Esophagus muscularis mucosa (tissue), 4 donors: ENCODE measurements at places on chromosomes 2 and 18. TPM values are rescaled to one million over a fixed set of nuclear protein-coding genes. Genes with fewer than 3 reads are reported as not detected.
A peak's percentile ranks its signal among the peaks of the same experiment; 100 is the strongest.

DNA sequence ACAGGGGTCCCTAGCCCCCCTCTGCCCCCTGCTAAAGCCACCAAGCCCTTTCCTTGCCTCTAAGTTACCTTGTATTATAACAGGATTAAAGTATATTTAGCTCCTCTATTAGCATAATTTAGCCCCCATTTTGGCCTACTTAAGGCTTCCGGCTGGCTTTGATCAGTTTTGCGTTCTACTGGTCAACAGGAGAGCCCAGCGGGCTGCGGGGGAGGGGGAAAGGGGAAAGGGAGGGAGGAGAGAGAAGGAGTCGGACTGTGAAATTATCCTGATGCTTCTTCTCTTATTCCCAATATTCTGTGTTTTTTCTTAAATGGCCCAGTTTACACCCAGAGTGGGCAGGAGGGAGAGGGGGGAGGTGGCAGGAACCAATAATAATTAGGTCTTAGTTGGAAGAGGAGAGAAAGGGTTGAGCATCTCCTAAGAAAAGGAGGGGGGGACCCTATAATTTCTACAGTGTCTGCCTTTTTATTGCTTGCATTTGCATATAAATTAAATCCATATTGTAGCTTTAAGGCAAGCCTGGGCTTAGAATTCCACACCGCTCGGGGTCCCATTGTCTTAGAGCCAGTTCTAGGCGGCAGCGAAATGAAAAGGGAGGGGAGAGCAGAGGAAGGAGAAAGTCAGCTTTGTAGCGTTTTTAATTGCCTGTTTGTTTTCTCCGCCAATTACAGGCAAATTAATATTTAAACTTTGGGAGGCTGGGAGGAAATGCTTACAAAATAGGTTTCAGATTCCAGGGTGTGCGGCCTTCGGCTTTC lies 39.6 kb downstream of the EN1 start:
- no peaks in the 10 kb centered on the region for H3K27me3 ChIP-seq
- H3K27ac ChIP-seq = no peak overlapping the region
- peak overlapping the region; percentile 9 for H3K4me3 ChIP-seq
- H3K4me1 ChIP-seq = no peaks in the 10 kb centered on the region
- H3K36me3 ChIP-seq = no peaks in the 10 kb centered on the region

DNA sequence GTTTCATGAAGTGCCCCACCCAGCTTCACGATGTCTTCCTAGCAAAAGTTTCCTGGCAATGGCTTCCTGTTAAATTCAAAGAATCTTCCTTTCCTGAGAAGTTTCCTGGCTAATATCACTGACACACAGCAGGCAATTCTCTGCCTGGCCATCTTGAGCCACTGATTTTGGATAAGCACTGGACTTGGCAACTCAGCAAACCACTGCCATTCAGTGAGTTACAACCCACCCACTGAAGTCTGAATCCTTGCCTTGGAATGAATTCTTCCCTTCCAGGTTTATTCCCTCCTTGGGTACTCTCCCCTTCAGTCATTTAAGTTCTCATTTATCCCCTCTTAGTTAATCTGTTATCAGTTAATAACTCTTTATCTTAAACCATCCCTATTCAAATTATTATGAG lies 426.0 kb downstream of the MBD2 start:
- H3K36me3 ChIP-seq = no peaks in the 10 kb centered on the region
- no peaks in the 10 kb centered on the region for H3K4me1 ChIP-seq
- H3K27me3 ChIP-seq = no peaks in the 10 kb centered on the region
- DNase-seq = no peak
- H3K4me3 ChIP-seq = no peak overlapping the region

DNA sequence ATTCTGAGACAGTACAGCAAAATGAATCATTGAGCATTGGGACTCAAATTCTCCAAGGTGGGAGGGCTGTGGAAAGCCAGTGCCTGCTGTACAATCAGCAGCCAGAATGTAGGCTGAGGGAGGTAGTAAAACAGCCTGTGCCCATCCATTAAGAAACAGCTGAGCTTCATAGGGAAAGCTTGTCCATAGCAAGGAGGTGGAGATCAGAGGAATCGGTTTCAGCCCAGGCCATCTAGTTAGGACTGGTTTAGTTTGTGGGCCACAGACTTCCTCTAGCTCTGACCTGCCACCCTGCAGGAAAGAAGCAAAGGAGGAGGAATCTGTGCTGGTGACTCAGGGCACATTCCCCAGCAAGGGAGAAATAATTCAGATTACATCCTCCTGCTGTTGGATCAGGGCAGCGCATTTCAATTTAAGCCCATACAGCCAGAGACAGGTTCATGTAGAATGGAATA lies 333.4 kb downstream of the SETBP1 start:
- no peak overlapping the region for H3K4me3 ChIP-seq
- no peaks in the 10 kb centered on the region for H3K36me3 ChIP-seq
- H3K27ac ChIP-seq = peak overlapping the region; percentile 23
- no peak for DNase-seq

DNA sequence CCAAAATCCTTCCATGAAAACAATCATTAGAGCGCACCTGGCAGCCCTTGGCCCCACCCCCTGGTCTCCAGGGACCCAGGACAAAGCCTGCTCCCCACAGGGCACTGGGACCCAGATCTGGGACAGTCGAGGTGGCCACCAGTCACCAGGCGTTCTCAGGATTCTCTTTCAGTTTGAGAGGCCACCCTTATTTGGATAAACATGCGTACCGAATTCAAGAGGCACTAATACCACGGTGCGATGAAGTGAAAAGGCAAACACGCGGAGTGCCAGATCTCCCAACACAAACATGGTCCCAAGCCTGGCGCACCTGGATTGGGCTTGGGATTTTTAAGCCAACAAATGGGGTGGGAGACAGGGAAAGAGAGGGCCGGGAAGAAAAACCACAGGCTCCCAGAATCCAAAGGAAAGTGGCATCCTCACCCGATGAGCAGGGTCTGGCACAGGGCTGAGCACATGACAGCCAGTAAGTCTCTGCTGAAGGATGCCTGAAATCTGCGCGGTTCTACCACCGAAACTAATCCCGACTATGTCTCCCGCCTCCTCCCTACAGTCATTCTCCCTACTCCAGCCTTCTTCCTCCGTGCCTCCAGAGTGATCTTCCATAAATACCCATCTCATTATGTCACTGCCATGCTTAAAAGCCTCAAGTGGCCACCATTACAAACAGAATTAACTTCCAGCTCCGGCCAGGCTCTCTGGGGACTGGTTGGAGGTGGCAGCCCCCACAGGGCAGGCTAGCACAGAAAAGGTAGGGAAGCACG lies 60.9 kb upstream of the KLHL29 start:
- H3K4me1 ChIP-seq = peaks cover 7% of the 10 kb centered on the region
- H3K4me3 ChIP-seq = no peak overlapping the region
- DNase-seq = no peak
- H3K27ac ChIP-seq = no peak overlapping the region

DNA sequence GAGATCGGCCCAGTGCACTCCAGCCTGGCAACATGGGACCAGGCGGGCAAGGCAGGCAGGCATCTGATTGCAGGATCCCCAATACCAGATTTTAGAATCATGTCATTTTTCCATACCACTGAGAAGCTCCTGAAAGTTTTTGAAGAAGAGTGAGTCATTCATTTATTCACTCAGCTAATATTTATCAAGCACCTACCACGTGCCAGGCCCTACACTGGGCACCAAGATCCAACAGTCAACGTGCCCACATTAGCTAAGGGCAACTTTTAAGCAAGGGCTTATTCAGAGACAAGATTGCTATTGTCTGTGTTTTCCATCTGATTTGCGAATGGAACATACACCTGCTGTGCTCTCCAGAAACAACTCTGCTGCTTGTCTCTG lies 126.8 kb upstream of the LGALSL start:
- DNase-seq = no peak
- peaks cover 39% of the 10 kb centered on the region for H3K4me1 ChIP-seq
- H3K4me3 ChIP-seq = peak overlapping the region; percentile 25
- H3K27ac ChIP-seq = peak overlapping the region; percentile 65

GRCh38 chr2:136909777-136910176 lies 144.4 kb downstream of the THSD7B start:
- no peaks in the 10 kb centered on the region for H3K27me3 ChIP-seq
- H3K36me3 ChIP-seq = no peaks in the 10 kb centered on the region
- DNase-seq = no peak
- no peak overlapping the region for H3K4me3 ChIP-seq
- no peak overlapping the region for H3K27ac ChIP-seq
- no peaks in the 10 kb centered on the region for H3K4me1 ChIP-seq

DNA sequence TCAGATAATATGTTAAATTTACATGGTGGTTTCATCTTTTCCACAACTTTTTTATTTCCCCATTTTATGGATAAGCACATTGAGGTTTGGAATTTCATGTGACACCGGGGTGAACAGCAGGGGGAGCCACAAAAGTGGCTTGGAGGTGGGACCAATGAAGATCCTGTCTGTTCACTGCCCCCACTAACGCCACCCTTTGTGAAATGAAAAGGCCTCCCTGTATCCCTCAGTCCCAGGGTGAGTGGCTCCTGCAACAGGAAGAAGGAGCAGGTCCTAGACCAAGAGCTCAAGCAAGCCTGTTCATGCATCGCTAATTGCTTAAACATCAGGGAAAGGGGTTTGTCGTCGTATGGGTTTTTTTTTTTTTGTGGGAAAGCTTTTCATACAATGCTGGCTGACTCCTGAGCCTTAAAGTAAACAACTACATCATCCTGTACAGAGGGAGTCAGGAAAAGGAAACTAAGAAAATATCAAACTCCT lies 267.8 kb upstream of the EPAS1 start:
- DNase-seq = no peak
- H3K27ac ChIP-seq = no peak overlapping the region
- H3K27me3 ChIP-seq = no peaks in the 10 kb centered on the region
- no peak overlapping the region for H3K4me3 ChIP-seq
- peaks cover 29% of the 10 kb centered on the region for H3K4me1 ChIP-seq

GRCh38 chr2:229610333-229610732 lies 104.0 kb downstream of the DNER start:
- peak; percentile 75 for DNase-seq
- H3K27me3 ChIP-seq = no peaks in the 10 kb centered on the region
- no peak overlapping the region for H3K27ac ChIP-seq
- H3K36me3 ChIP-seq = no peaks in the 10 kb centered on the region
- H3K4me1 ChIP-seq = no peaks in the 10 kb centered on the region

- no peak for DNase-seq
- no peaks in the 10 kb centered on the region for H3K27me3 ChIP-seq
- H3K36me3 ChIP-seq = no peaks in the 10 kb centered on the region
- H3K4me3 ChIP-seq = no peak overlapping the region
These were observed 31.4 kb upstream of the KCMF1 start for GRCh38 chr2:84939426-84940087.

DNA sequence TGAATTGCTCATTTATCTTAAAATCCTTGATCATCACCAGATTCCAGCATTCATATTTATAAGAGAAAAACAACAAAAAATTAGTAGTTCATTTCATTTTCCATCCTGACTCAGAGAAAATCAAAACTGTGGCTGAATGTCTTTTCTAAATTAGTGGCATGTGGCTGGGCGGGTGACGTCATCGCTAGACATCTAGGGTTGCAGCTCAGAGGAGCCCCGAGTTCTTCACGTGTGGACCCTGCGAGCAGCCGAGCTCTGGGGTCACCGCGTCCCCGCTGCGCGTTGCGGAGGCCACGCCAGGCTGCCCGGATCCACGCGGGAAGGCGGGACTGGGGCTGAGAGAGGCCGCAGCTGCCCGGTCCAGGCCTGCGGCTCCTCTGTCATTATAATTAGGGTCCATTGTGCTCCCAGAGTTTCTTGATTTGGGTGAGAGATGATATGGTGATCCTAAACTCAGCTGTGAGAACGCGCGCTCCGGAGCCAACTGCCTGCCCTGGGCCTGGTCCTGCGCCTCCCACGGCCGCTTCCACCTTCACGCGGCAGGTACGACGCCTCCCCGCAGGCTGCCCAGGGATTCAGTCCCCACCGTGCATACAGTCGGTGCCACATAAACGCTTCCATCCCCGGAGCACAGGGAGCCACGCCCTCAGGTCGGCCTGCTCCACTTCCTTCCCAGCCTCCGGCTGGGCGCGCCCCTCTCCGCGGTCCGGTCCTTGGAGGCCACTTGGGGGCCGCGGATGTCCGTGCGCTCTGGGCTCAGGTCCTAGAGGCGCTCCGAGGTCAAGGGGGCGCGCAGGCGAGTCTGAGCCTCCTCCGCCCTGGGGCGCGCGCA lies 56.5 kb downstream of the TMEM18 start:
- no peaks in the 10 kb centered on the region for H3K27me3 ChIP-seq
- H3K4me1 ChIP-seq = no peaks in the 10 kb centered on the region
- H3K36me3 ChIP-seq = no peaks in the 10 kb centered on the region
- no peak overlapping the region for H3K27ac ChIP-seq
- peak; percentile 60 for DNase-seq

- H3K27me3 ChIP-seq = no peaks in the 10 kb centered on the region
- H3K36me3 ChIP-seq = no peaks in the 10 kb centered on the region
These were observed 89.6 kb downstream of the KYNU start for GRCh38 chr2:142967060-142967459.

GRCh38 chr2:98013407-98014042 lies 17.8 kb upstream of the TMEM131 start:
- DNase-seq = no peak
- H3K4me1 ChIP-seq = no peaks in the 10 kb centered on the region
- H3K27ac ChIP-seq = no peak overlapping the region
- H3K27me3 ChIP-seq = no peaks in the 10 kb centered on the region

- no peak overlapping the region for H3K4me3 ChIP-seq
- DNase-seq = no peak
- H3K36me3 ChIP-seq = peaks cover 18% of the 10 kb centered on the region
- no peaks in the 10 kb centered on the region for H3K4me1 ChIP-seq
These were observed 65.7 kb downstream of the REL start for GRCh38 chr2:60947056-60947455.

DNA sequence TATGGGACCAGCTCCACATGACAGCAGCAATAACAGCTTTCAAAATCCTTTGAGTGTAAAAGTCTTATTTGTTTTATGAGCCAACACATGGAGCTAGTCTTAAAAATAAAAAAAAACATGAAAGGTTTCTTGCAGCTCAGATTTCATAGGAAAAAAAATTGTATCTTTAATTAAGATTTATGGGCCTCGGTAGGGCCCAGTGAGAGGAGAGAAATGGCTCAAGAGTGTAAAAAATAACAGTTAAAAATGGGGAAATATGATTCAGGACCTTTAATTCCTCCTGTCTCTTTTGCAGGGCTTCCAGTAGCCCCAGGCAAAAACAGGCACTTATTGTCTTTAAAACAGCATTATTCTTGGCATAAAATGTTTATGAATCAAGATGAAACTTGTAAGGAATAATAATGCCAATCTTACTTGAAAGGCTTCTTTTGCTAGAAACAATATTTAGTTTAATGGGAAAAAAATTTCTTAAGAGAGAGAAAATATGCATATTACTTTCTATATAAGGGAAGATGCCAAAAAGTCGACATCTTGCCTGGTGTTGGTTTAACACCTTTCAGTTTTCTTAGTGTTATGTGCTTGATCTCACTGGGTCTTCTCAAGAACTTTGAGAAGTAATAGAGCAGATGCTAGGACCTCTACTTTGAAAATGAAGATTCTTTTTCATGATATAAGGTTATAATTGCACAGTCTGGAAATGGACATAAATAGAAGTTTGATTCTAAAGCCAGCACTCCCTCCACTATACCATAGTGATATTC lies 71.3 kb upstream of the SETBP1 start:
- no peaks in the 10 kb centered on the region for H3K27me3 ChIP-seq
- no peak overlapping the region for H3K27ac ChIP-seq
- H3K4me3 ChIP-seq = no peak overlapping the region
- DNase-seq = no peak
- no peaks in the 10 kb centered on the region for H3K36me3 ChIP-seq
- no peaks in the 10 kb centered on the region for H3K4me1 ChIP-seq

PSMG2 gene
- total RNA-seq = 90.2 TPM

DCDC2C gene
- total RNA-seq = not detected

TUBA3E gene
- total RNA-seq = not detected

CYP27A1 gene
- total RNA-seq = 24.8 TPM
